ENCODE measurements at places on chromosomes 7 and 10.

GRCh38 chr7:90764848-90765570, 168.9 kb downstream of the CDK14 start:
- DNase-seq = no peak

GRCh38 chr7:33841031-33841430, 64.3 kb upstream of the BMPER start:
- no peak for DNase-seq

- no peak for DNase-seq
Observed at GRCh38 chr10:25068152-25069058, 52.0 kb downstream of the THNSL1 start.

- DNase-seq = no peak
Observed at GRCh38 chr10:51706225-51706624, 6.8 kb upstream of the CSTF2T start.

GRCh38 chr10:59099481-59099880, 77.0 kb upstream of the PHYHIPL start:
- DNase-seq = no peak

GRCh38 chr7:151550656-151551286, 31.1 kb upstream of the RHEB start:
- no peak for DNase-seq

DNA sequence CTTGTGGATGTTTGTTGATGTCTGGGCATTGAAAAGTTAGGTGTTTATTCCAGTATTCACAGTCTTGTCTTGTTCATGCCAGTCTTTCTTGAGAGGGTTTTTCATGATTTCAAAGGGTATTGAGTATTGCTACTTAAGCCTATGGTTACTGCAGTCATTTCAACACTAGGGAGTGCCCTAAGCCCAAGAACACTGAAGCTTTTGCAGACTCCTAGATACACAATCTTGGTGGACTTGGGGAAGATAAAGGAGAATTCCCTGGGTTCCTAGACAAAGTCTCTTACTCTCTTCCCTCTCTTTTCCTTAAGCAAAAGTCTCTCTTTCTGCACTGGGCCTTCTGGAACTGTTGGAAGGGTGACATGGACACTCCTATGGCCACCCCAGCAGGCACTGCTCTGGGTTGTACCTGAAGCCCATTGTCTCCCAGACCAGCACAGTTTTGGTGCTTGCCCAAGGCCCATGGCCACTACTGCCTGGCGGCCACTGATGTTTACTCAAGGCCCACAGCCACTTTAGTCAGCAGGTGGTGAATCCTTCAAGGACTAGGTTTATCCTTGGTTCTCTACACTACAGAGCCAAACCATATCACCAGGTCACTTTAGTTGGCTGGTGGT, 24.9 kb downstream of the SAMD9 start:
- peak; percentile 21 for DNase-seq

GRCh38 chr10:68878496-68878895, 22.6 kb upstream of the DDX50 start:
- DNase-seq = no peak

DNA sequence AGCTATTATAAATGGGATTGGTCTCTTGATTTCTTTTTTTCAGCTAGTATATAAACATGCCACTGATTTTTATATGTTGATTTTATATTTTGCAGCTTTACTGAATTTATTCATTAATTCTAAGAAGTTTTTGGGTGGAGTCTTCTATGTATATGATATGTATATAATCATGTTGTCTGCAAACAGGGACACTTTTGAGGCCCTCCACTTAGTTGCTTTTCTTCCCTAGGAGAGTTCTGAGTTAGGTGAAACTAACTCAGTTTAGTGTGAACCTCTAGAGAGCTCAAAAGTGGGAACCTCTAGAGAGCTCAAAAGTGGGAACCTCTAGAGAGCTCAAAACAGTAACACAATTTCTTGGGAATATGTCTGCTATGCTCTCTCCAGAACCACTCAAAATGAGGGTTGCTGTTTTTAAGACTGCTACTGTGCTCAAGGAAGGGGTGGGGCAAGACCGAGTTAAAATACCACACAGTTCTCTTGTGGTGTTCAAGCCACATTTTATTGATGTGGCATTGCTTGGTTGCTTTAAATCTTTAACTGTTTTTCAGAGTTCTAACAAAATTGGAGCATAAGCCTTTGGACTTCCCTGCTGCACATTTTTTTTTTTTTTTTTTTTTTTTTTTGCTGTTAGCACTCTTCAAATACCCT, 13.2 kb downstream of the CCDC7 start:
- DNase-seq = no peak

DNA sequence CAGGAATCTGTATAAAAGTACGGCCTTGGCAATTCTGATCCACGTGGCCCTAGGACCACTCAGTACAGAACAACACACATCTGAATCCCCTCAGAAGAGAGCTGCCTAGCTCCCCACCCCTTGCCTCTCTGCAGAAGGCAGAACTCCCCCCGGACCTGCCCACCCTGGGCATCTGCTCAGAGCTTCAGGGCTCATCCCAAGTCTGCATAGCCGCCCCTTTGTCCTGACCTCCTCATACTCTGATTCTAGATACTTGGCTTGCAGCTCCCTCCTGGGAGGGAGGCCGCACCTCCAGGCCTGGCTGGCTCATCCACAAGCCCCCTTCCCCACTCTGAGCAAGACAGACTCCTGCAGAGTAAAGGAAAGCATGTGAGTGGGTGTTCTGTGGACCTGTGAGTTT, 49.6 kb downstream of the GRID1 start:
- DNase-seq = no peak

DNA sequence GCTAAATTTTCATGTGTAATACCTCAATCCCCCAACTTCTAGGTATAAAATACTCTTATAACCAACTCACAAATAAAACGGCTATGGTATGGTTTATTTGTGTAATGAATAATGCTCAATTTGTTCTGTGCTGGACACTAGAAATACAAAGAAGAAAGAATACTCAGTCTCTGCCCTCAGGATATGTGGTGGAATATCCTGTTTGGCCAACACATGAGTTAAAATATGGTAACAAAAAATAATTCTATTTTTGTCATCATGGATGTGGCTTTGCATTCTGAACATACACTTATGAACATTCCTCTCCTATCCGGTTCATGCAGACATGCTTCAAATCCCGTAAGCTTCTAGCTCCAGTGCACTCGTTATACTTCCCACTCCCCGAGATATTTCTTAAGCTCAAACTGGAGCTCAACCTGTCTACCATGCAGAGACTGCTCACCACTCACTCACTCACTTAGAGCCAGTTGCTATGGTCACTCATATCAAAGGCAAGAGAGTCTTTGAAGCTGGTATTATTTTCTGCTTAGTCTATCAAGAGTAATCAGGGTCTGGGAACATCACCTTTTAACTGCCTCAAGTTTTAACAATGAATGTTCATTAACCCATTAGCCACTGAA, 53.8 kb upstream of the SLC16A12 start:
- no peak for DNase-seq

GRCh38 chr10:14665865-14666857, 108.5 kb downstream of the FAM107B start:
- DNase-seq = no peak

DNA sequence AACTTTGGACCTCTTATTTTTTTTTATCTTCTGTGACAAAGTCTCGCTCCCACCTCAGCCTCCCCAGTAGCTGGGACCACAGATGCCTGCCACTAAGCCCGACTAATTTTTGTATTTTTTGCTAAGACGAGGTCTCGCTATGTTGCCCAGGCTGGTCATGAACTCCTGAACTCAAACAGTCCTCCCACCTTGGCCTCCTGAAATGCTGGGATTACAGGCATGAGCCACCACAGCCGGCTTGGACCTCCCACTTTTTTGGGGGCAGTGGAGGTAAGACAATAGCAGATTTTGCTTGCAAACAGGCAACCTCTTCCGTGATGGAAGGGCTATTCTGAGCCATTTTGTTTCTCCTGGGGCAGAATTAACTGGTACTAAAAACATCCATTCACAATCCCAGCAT, 1.2 kb upstream of the TRRAP start:
- DNase-seq = no peak

DNA sequence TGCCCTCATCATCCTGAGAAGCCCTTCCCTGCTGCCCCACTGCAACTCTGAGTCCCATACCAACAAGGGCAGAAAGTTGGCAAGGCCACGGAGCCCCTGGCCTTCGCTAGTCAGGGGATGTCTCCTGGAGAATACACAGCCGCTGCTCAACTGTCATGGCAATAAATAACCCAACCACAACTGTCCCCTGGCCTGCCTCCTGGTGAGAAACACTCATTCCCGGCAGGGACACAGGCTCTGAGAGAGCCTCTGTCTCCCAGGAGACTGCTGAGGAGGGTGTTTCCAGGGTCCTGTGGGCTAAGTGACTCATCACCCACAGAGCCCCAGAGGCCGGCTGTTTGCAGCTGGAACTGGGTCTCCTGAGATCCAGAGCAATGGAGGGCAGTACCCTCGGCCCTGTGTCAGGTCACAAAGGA, 354.1 kb downstream of the TNS3 start:
- DNase-seq = peak; percentile 39

- no peak for DNase-seq
Observed at GRCh38 chr10:13587391-13587790, 626 bp downstream of the PRPF18 start.

GRCh38 chr7:150755473-150756099, 18.4 kb downstream of the GIMAP5 start:
- no peak for DNase-seq

- DNase-seq = no peak
Observed at GRCh38 chr10:27805180-27805579, 59.6 kb upstream of the MKX start.

DNA sequence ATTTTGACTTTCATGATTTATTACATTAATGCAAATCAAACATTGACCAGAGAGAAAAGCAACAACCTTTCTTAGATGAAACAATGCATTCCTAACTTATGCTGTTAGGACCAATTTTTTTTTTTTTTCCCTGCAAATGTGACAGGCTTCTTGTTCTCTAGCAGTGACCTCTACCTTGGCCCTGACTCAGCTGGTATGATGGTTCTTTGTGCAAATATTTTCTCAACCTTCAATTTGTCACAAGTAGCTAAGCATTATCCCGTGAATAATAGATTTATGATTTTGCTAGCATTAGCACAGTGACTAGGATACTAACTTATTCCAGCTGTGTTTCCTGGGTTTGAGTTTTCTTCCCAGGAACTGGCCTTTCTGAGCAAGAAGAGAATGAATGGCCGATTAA, 64.9 kb downstream of the PPP1R9A start:
- DNase-seq = no peak

GRCh38 chr7:27897001-27897400, 157.0 kb downstream of the TAX1BP1 start:
- DNase-seq = no peak

GRCh38 chr7:2002561-2003450, 229.9 kb downstream of the MAD1L1 start:
- DNase-seq = no peak

DNA sequence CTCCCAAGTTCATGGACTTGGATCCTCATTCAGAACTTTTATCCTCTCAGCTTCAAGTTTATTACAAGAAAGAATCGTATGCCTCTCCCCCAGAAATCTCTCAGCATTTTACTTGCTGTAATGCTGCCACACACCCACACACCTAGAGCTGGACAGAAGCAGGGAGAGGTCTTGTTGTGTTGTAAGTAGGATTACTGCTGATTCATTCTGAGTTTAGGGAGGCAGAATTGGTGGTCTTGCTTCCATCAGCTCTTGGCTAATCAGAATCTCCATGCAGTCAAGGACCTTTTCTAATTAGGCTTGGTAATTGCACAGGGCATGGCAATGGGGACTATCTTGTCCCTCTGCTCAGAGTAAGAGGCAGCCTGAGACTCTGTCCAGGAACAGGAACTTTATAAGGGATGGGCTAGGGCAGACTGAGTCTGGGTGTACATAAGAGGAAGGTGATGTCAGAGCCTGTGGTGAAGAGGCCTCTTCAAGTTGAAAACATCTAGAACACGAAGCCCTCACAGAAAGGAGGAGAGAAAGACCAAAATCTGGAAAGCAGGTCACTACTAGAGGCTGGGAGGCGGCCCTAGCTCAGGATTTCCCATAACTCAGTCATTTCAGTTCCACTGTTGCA, 7.0 kb upstream of the PTPRE start:
- DNase-seq = no peak

Data from HCT116 (cell line).